ENCODE measurements at places on chromosomes 6 and 20.

DNA sequence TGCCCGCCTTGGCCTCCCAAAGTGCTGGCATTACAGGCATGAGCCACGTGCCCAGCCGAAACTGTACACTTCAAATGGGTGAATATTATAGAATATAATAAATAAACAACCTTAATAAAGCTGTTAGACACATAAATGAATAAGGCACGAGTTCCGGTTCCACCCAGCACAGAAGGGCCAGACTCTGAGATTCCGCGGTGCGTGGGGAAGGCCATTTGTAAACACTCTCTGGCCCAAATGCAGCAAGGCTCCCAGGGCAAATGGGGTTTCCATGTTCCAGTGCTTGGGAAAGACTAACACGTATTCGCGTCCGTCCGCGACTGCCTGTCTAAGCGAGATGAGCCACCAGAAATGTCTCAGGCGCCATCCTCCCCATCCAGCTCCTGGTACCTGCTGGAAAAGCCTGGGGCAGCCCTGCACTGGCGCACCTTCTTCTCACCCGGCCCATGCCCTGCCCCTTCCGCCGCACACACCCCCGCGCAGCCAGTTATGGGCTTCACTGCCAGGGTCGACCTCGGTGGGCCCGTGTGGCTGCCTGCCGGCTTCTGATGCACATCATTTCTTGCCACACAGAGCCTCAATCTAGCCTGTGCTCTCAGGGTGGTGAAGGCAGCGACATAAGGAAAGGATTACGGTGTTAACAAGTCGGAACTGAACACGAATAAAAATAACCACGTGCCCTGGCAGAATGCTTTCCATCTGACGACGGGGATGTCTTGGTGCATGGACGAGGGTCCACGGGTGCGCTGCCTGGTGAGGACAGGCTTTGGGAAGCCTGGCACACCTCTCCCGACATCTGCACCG is 5.5 kb upstream of the LSM14B start:
- DNase-seq = no peak

DNA sequence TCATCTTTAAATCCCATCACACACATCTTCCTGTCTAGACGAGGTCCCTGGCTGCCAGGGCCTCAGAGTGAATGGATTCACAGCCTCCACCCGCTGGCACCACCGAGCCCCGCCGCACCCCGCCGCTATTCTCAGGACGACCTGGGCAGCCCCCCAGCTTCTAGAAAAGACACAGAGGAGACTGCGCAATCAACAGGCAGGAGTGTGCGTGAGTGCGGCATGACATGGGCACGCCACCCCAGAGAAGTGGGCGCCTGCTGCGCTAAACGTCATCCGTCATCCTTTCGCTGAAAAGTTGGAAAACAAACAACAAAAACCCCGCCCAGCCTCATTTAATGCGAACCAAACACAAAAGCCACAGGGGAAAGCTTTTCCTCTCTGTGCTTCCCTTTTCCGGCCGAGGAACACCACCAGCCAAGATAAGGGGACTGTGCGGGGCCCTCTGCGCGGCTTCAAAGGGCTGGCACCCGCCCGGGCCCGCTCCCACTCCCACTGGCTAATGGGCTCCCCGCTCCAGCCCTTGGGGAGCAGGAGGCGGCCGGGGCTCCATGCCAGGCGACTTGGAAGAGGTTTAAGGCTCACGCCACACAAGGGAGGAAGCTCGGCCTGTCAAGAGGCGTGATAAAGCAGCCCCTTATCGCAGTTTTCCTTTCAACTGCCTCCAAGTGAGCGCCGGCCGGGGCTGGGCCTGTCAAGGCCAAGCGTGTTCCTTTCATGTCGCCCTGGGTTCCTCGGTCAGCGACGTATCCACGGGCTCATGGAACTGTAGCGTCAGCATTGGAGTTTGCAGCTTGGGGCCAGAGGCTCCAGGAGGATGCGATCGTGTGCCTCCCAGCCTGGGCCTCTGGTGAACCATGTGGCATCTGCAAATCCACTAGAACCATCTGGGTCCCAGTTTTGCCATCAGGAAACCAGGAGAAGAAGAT is 50.1 kb downstream of the NFATC2 start:
- DNase-seq = no peak

DNA sequence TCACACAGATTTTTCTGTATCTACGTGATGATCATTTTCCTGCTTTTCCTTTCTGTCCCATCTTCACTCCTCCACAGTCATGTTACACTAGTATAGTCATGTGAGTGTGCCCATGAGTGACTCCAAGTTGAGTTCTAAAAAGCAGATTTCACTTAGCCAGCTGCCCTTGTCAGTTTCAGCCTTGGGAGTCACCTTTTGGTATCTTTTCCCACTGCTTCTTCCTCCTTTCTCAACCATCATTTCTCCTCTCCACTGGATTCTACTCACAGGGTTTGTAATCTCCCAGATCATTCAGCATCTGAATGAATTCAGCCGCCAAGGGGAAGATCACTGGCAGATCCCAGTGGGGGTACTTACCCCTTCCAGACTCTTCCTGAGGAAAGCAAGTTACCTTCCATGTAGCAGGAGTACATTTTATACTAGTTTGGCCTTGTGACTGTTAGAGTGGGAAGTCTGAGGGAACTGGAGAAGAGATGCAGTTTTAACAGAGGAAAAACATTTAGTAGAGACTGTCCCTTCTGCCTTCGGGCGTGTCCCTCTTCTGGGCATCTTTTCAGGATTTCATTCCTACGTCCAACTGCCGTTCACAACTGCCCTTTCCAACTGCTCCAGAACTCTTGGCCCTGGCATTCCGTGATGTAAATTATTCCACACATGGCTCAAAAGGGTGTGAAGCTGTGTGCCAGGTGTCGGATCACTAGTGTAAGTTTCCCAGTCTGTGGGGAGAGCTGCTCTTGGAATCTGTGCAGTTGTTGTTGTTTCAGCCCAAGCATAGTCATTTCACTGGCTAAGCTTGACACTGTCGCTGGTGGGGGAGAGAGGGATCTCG is 38.9 kb downstream of the BICRAL start:
- no peak for DNase-seq

- DNase-seq = no peak
Observed at GRCh38 chr20:62970307-62971210, 18.1 kb downstream of the SLC17A9 start.

DNA sequence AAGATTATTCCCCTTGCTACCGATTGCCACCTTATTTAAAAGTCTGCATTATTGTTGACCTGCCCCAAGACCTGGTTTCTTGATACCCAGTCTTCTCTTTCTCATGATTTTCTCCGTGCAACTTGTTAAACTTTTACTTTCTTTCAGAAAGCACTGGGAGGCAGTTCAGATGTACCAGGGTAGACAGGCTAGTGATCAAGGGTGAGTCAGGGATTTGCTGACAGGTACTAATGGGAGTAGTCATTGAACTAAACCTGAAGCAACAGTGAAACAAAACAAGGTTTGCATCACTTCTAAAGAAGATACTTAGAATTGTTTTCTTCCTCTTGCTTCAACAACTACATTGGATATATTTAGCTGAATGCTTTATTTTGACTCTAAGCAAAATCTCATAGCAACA is 124.4 kb downstream of the KCNQ5 start:
- DNase-seq = no peak

DNA sequence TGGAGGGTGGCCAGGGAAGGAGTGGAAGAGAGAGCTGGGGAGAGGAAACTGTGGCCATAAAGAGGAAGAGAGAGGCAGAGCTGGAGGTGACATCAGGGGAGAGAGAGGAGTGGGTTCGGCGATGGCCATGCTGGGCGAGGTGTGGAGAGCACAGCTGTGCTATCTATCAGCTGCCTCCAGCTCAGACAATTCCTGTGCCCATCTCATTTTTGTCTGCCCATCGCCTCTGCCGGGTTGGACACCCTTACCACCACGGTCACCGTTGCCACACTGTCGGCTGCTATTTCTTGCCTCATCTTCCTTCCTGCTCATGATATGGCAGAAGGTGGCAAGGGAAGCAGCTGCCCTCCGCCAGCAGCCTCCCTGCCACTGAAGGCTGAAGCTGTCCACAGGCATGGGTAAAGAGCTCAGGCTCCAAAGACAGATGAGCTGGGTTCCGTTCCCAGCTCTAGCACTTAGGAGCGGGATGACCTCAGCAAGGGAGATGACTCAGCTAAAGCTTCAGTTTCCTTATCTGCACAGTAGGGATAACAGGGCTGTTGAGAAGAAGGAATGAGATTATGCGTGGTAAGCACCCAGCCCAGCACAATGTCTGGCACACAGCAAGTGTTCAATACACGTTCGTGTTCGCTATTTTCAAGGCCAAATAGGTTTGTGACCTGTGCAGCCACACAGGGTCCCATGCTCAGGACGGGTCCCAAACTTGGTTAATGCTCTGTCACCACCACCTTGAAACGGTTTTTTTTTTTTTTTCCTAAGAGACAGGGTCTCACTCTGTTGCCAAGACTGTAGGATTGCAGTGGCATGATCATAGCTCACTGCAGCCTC is 21.9 kb upstream of the TAF8 start:
- DNase-seq = no peak

DNA sequence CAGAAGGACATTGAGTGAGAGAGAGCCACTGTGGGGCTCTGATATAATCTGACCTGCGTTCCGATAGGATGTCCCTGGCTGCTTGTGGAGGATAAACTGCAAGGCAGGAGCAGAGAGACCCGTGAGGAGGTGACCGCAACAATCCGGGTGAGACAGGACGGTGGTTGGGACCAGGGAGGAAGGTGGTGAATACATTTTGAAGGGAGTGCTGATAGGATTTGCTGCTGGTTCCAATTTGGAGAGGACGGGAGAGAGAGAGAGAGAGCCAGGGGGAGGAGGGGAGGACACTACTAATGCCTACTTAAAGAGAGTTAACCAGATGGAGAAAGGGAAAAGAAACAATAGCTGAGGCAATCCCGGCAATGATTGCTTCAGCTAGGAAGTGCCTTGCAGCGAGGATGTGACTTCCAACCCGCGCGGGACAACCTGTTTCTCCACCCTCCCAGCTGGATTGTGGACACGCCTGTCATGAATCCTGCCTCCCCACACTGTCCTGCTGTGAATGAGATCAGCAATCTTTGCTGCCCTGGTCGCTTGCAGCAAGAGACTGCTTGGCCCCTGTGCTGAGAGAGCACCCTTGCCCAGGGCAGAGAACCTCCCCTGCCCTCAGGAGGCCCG is 199.0 kb upstream of the KCNG1 start:
- no peak for DNase-seq

All from GM12892 (cell line).